NCI-H774 (cell line): ENCODE measurements at places on chromosomes 13 and 19.

DNA sequence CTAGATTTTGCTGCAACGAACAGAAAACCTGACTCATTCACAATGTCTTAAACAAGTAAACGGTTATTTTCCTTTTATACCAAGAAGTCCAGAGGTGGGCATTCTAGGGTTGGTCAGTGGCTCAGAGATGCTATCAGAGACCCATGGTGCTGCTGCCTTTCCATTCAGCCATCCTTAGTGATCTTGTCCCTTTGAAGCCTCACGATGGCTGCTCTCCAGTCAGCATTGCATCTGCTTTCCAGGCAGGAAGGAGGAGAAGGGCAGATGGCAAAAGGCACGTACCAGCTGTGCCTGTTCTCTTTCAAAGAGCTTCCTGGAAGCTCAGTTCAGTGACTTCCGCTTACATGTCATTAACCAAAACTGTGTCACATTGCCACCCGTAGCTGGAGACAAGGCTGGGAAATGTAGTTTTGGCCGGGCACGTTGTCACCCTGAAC, 30.1 kb downstream of the WDFY2 start:
- peak; percentile 64 for DNase-seq

DNA sequence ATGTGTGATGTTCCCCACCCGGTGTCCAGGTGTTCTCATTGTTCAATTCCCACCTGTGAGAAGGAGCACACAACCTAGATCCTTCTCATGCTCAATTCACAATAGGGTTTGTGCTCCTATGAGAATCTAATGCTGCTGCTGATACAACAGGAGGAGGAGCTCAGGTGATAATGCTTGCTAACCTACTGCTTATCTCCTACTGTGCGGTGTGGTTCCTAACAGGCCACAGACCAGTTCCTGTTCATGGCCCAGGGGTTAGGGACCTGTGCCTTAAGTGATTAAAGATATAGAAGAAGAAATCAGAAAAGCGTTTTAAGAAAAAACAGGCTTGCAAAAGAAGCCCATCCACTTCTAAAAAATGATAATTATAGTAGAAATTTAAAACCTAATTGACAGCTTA, 17.5 kb downstream of the DLEU7 start:
- no peak for DNase-seq

DNA sequence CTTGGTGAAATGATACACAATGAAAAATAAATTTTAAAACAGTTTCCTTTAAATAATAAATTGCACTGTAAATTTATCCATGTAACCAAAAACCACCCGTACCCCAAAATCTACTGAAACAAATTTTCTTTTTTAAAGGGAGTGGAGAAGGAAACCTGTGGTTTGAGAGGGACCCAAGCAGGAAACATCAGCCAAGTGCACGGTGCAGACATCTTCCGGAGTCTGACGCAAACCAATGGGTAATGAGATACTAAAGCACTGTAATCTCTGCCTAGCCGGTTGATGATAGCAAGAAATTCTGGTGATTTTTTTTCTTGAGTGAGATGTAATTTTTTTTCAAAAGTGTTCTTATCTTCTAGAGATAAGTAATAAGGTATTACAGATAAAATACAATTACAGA, 115.4 kb downstream of the ABCC4 start:
- no peak for DNase-seq

- DNase-seq = no peak
Observed at GRCh38 chr13:30904043-30904442, 2.0 kb upstream of the MEDAG start.

DNA sequence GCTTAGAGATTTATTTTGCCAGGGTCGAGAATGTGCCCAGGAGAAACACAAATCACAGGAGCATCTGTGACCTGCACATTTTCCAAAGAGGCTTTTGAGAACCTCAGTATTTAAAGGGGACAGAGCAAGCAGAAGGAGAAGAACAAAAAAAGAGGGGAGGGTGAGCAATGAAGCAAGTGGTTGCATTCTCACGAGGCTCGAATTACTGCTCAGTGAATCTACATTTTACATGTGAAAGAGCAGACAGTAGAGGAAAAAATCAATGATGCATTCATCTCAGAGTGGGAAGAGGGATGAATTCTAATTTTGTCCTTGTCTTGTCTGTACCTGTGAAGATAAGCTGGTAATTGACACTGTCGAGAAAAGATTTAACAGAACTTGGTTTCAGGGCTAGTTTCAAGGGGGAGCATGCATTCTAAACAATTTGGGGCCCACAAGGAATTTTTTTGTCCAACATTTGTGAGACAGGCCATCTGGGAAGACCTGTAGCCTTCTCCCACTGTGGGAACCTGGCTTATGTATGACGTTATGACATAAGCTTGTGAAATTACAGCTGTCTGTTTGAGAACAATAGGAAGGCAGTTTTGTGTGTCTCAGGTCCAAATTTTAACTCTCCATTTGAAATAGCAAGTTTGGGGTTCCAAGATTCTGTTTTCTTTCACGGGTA, 855.1 kb downstream of the SLITRK5 start:
- no peak for DNase-seq

- no peak for DNase-seq
Observed at GRCh38 chr19:49418511-49418910, 4.7 kb downstream of the PTH2 start.

GRCh38 chr13:30362005-30362788, 54.8 kb upstream of the KATNAL1 start:
- no peak for DNase-seq
